ENCODE measurements at places on chromosomes 2 and 18. TPM values are rescaled to one million over a fixed set of nuclear protein-coding genes. Genes with fewer than 3 reads are reported as not detected.

GRCh38 chr2:72993147-72993932, 76.0 kb downstream of the EMX1 start:
- no peaks in the 10 kb centered on the region for H3K4me1 ChIP-seq
- H3K27me3 ChIP-seq: no peaks in the 10 kb centered on the region
- no peaks in the 10 kb centered on the region for H3K36me3 ChIP-seq
- H3K27ac ChIP-seq: no peak overlapping the region
- no peak for DNase-seq

DNA sequence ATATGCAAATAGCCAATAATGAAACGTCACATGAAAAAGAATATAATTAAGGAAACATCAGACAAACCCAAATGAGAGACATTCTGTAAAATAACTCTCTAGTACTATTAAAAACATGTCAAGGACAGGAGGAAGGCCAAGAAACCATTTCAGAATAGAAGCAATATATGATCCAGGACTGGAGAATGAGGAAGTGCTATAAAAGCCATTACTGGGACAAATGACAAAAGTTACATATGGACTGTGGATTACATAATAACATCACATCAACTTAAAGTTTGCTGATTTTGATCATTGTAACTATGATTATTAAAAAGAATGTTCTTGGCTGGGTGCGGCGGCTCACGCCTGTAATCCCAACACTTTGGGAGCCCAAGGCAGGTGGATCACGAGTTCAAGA, 81.3 kb downstream of the CRACDL start:
- H3K4me1 ChIP-seq: no peaks in the 10 kb centered on the region
- no peaks in the 10 kb centered on the region for H3K36me3 ChIP-seq
- no peak overlapping the region for H3K27ac ChIP-seq
- H3K4me3 ChIP-seq: no peak overlapping the region
- H3K27me3 ChIP-seq: no peaks in the 10 kb centered on the region
- no peak for DNase-seq

DNA sequence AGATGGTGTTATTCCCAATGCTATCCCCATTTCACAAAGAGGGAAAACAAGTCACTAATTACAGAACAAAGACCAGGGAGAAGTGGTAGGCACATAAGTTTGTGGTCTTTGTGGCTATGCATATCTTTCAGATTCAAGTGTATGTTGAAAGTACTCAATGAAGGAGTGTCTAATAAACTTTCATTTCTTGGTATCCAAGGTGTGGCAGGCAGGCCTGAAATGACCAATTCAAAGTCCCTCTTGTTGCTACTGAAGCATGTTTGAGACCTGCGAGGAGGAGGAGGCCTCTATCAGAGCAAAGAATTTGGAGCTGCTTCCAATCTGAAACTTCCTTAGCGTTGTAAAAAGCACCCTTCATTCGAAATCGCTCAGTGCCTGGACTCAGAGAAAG, 60.9 kb upstream of the KLF7 start:
- H3K27ac ChIP-seq: no peak overlapping the region
- no peak for DNase-seq
- no peaks in the 10 kb centered on the region for H3K4me1 ChIP-seq
- no peaks in the 10 kb centered on the region for H3K27me3 ChIP-seq
- no peaks in the 10 kb centered on the region for H3K36me3 ChIP-seq

DNA sequence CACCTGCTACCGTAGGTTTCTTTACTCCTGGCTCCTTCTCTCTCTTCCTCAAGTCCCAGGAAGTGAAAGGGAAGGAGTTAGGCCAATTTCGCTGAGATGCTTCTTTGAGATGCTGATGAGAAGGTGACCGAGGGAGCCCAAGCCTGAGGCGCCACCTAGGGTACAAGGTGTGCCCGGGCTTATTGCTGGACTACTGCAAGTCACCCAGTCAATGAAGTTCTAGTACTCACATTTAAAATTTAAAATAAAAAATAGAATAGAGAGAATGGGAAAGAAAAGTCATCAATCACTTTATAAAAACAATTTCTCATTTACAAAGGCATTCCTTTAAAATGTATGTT, 45.3 kb downstream of the ACAA2 start:
- H3K27me3 ChIP-seq: no peaks in the 10 kb centered on the region
- no peaks in the 10 kb centered on the region for H3K4me1 ChIP-seq
- H3K4me3 ChIP-seq: no peak overlapping the region
- no peak overlapping the region for H3K27ac ChIP-seq

GRCh38 chr2:154452906-154453493, 245.5 kb upstream of the KCNJ3 start:
- H3K27ac ChIP-seq: no peak overlapping the region
- H3K36me3 ChIP-seq: no peaks in the 10 kb centered on the region
- no peaks in the 10 kb centered on the region for H3K27me3 ChIP-seq
- peaks cover 26% of the 10 kb centered on the region for H3K4me1 ChIP-seq
- no peak overlapping the region for H3K4me3 ChIP-seq
- DNase-seq: no peak

- H3K36me3 ChIP-seq: no peaks in the 10 kb centered on the region
- H3K4me1 ChIP-seq: no peaks in the 10 kb centered on the region
- H3K4me3 ChIP-seq: no peak overlapping the region
- H3K27ac ChIP-seq: no peak overlapping the region
Observed at GRCh38 chr18:38367473-38367872, 801.9 kb upstream of the CELF4 start.

DNA sequence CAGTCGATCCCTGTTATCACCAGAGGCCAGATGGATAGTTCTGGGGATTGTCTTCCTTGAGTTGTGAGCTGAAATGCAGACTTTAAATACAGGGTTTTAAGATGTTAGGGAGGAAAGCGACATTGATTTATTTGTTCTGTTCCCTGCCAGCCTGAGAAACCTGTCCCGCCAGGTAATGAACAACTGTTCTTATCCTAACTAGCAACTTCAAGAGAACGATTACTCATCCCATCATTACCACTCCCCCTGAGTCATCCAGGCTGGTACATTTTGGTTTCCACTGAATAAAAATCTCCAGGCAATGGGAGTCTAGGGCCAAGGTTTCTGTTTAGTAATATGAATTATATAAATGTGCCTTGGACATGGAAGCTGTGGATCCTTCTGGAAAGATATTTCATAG, 131.2 kb downstream of the LYPD6B start:
- H3K27ac ChIP-seq: peak overlapping the region; percentile 33
- no peak overlapping the region for H3K4me3 ChIP-seq
- H3K4me1 ChIP-seq: peaks cover 28% of the 10 kb centered on the region

GRCh38 chr2:236698016-236698627, 128.5 kb downstream of the ACKR3 start:
- no peak for DNase-seq
- no peak overlapping the region for H3K27ac ChIP-seq
- no peaks in the 10 kb centered on the region for H3K36me3 ChIP-seq
- H3K27me3 ChIP-seq: no peaks in the 10 kb centered on the region
- H3K4me1 ChIP-seq: peaks cover 4% of the 10 kb centered on the region

GRCh38 chr2:145827235-145827634, 1307.3 kb upstream of the ZEB2 start:
- no peak for DNase-seq
- H3K4me1 ChIP-seq: no peaks in the 10 kb centered on the region
- H3K27me3 ChIP-seq: no peaks in the 10 kb centered on the region
- no peaks in the 10 kb centered on the region for H3K36me3 ChIP-seq
- H3K4me3 ChIP-seq: no peak overlapping the region
- no peak overlapping the region for H3K27ac ChIP-seq

DNA sequence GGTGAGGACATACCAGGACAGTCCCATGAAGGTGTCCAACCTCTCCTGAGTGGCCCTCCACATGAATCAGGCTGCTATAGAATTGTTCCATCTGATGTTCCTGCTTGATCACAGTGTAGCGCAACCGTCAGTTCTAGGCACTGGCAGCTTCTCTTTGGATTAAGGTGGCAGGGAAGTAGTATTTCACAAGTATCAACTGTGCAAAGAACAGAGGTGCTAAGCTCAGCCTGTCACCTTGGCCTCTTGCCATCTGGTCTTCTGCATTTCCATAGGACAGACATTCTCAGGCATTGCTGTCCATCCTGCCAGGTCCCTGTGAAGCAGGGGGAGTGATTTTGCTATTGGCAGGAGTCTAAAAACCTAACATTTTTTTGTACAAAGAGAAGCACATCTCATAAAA, 182.2 kb upstream of the EPAS1 start:
- H3K36me3 ChIP-seq: no peaks in the 10 kb centered on the region
- no peaks in the 10 kb centered on the region for H3K27me3 ChIP-seq
- H3K4me3 ChIP-seq: no peak overlapping the region

DNA sequence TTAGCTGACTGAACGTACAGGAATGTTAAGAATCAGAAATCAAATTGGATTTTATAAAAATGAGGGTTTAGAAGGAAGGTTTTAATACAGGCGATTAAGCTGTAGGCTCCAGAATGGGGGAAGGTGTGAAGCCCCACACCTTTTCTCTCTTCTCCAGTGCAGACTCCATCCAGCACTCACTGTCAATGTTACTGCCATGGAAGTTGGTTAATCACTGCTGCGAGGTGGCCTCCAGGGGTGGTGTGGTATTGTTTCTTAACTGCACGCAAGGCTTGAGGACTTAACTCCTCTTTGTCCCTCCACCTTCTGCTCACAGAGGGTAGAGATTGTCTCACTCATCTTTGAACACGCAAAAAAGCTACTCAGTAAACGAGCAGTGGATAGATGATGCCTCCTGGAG, 26.9 kb upstream of the YWHAQ start:
- H3K27me3 ChIP-seq: no peaks in the 10 kb centered on the region
- H3K4me3 ChIP-seq: no peak overlapping the region
- H3K36me3 ChIP-seq: no peaks in the 10 kb centered on the region
- DNase-seq: no peak
- H3K4me1 ChIP-seq: no peaks in the 10 kb centered on the region

GRCh38 chr2:21042958-21043743, 722 bp downstream of the APOB start:
- H3K36me3 ChIP-seq: no peaks in the 10 kb centered on the region
- no peak overlapping the region for H3K4me3 ChIP-seq
- H3K27ac ChIP-seq: no peak overlapping the region
- H3K27me3 ChIP-seq: no peaks in the 10 kb centered on the region
- peak; percentile 65 for DNase-seq
- H3K4me1 ChIP-seq: no peaks in the 10 kb centered on the region

GRCh38 chr2:71482055-71482454, 28.7 kb downstream of the DYSF start:
- no peak overlapping the region for H3K4me3 ChIP-seq
- H3K27me3 ChIP-seq: no peaks in the 10 kb centered on the region
- H3K4me1 ChIP-seq: no peaks in the 10 kb centered on the region
- H3K27ac ChIP-seq: no peak overlapping the region
- no peaks in the 10 kb centered on the region for H3K36me3 ChIP-seq

- H3K27ac ChIP-seq: peak within 1 kb of the TSS; percentile 67
- peak; percentile 72 for DNase-seq
- H3K27me3 ChIP-seq: peaks cover 19% of the 10 kb centered on the region
- H3K36me3 ChIP-seq: no peaks in the 10 kb centered on the region
Observed at GRCh38 chr2:68319398-68320117, at the start of gene CNRIP1. Gene CNRIP1, minus strand, starts transcription at chr2:68319949. Its CDS starts 549 bp downstream, at chr2:68319400.

DNA sequence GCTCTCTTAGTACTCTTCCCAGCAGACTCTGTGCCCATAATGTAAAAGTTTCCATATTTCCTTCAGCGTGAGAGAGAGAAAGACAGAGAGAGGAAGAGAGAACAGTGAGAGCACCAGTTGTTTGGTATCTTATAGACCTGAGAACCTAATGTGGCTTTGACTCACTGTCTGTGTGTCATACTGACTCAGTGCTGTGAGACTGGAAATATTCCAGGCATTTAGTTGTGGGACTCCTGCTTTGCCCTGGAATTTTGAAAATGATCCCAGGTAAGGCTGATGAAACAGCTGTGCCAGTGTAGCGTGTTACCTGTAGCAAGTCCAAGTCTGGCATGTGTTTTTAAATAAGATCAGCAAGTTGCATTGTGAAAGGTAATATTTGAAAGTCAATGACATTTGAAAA, 87.9 kb upstream of the KCNH7 start:
- H3K36me3 ChIP-seq: no peaks in the 10 kb centered on the region
- H3K4me1 ChIP-seq: no peaks in the 10 kb centered on the region
- DNase-seq: peak; percentile 3
- H3K27me3 ChIP-seq: no peaks in the 10 kb centered on the region
- no peak overlapping the region for H3K4me3 ChIP-seq
- H3K27ac ChIP-seq: no peak overlapping the region

- H3K4me3 ChIP-seq: no peak overlapping the region
- H3K27me3 ChIP-seq: no peaks in the 10 kb centered on the region
- H3K36me3 ChIP-seq: no peaks in the 10 kb centered on the region
- DNase-seq: no peak
Observed at GRCh38 chr2:207274530-207275189, 108.9 kb upstream of the KLF7 start.

- no peak overlapping the region for H3K27ac ChIP-seq
- DNase-seq: no peak
- H3K27me3 ChIP-seq: no peaks in the 10 kb centered on the region
- no peaks in the 10 kb centered on the region for H3K36me3 ChIP-seq
Observed at GRCh38 chr2:68789603-68790002, 55.0 kb downstream of the ARHGAP25 start.

- H3K27me3 ChIP-seq: no peaks in the 10 kb centered on the region
- no peak for DNase-seq
- no peak overlapping the region for H3K4me3 ChIP-seq
- H3K4me1 ChIP-seq: no peaks in the 10 kb centered on the region
- no peak overlapping the region for H3K27ac ChIP-seq
Observed at GRCh38 chr2:177193240-177193639, 19.4 kb upstream of the HNRNPA3 start.

DNA sequence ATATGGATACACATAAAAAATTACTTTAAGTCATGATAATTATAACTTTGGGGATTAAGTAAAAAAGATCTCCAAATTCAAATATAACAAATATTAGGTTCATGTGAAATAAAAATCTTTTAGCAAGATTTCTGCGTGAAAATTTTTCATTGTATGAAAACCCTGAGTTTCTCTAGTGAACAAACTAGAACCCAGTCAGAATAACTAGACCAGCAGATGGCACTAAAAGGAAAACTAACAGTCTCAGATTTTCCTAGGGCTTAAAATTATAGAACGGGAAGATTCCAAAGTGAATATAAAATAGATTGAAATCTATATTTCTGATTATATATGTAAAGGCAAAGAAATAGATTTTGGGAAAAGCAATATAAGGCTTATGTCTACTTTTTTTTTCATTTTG, 43.3 kb downstream of the TMEM200C start:
- DNase-seq: no peak
- no peak overlapping the region for H3K4me3 ChIP-seq
- no peaks in the 10 kb centered on the region for H3K36me3 ChIP-seq
- H3K4me1 ChIP-seq: no peaks in the 10 kb centered on the region
- H3K27ac ChIP-seq: no peak overlapping the region

SYT4 gene
- total RNA-seq: 7.3 TPM

ZRANB3 gene
- total RNA-seq: 6.1 TPM

ZAP70 gene
- 1.2 TPM for total RNA-seq

MYO1B gene
- total RNA-seq: 102 TPM

SLC39A10 gene
- 10.8 TPM for total RNA-seq

CNTNAP5 gene
- total RNA-seq: 0.05 TPM

ATL2 gene
- 17.9 TPM for total RNA-seq

TRABD2A gene
- total RNA-seq: 0.26 TPM

LAMA1 gene
- 1.3 TPM for total RNA-seq

STPG4 gene
- not detected for total RNA-seq

Data from pancreas (tissue), 10 donors.